Hematopoietic multipotent progenitor cell (in vitro differentiated cells): ENCODE measurements at places on chromosomes 6 and 20.

DNA sequence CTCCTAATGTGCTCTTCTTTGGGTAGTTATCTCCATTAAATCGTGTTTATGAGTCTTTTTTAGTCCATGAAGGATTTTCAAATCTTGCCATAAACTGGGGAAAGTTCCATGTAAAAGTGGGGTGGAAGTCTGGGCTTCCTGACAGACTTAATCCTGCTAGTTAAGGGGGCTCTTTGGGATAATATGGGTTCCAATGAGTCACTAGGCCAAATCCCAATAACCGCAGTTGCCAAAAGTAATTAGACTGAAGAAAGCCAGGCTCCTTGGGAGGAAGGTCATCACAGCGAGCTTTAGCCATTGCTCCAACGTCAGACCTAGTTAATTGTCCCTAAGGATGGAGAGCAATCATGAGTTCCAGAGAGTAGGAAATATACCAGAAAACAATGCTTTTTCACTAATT lies 10.8 kb downstream of the RSPO3 start:
- no peak for DNase-seq

DNA sequence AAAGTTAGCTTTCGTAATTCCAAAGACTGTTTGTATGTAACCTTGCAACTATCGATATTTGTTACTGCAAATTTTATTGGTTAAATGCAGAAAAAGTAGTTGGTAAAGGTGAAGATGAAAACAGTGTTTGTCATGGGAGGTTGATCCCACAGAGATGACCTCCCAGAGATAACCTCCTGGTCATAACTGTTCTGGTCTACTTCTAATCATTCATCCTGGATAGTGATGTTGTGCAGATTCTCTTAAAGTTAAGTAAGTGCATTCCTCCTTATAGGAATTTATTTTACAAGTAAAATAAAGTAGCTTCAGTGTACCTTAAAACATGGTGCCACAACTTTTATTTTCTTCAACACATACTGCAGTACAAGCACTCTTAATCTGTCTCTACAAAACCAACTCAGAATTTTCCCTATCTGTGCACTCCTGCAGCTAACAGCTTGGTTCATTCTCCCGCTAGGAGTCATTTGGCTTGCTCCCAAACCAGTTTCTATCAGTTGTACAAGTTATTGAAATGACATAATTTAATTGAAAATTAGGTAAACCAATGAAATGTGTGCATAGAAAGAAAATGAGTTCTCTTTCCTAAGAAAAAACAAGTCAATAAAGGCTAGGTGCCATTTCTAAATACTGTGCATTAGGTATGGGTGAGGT lies 19.2 kb downstream of the METTL24 start:
- no peak for DNase-seq

GRCh38 chr20:60244373-60245146 lies 286.3 kb downstream of the CDH26 start:
- DNase-seq: no peak

GRCh38 chr6:142684371-142684770 lies 260.6 kb downstream of the HIVEP2 start:
- no peak for DNase-seq

GRCh38 chr6:6704103-6705060 lies 115.9 kb downstream of the LY86 start:
- DNase-seq: no peak

DNA sequence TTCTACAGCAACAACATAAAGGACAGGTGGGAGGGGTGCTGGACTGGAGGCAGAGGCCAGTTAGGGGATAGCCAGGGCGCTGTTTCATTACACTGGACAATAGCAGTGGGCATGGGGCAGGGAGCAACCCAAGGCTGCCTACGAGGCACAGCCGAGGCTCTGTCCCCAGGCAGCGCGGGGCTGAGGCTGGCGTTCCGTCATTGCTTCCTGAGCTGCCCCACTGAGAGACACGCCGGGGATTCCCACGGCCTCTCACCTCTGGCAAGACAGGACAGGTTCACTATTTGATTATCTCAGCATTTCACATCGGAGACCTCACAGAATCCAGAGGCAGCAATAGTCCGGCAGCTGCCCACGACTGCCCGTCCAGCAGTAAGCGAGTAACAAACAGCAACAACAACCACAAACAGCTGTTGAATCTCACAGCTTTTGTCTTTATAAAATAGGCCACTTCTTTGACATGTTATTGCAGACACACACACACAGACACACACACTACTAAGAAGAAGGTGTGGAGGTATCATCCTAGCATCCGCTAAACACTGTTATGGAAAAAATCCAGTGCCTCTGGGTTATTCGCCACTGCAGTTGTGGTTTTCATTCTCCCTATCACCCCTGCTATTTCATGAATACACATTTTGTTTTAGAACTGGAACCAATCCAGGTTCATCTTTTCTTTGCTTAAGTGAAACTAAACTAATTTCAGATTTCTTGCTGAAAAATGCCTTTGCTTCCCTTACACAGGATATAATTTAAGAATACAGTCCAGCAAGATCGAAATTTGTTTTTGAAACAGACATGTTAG lies 19.5 kb downstream of the KIF25 start:
- no peak for DNase-seq

- no peak for DNase-seq
Observed at GRCh38 chr6:137391061-137391814, 103.0 kb downstream of the OLIG3 start.

DNA sequence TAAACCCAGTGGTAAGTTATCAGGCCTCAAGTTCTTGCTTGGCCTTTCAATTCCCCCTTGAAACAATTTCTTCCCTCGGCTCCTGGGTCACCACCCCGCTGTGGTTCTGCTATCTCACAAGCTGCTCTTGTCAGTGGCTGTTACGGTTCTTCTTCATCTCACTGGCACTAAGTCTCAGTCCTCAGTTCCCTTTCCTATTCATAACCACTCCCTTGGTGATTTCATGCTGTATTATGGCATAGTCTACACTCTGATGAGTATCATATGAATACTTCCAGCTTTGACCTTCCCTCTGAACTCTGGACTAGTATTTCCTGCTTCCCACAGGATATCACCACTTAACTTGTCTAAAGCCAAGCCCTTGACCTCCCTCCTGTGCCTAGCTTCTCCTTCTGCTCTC lies 7.9 kb downstream of the TAAR1 start:
- DNase-seq: no peak

DNA sequence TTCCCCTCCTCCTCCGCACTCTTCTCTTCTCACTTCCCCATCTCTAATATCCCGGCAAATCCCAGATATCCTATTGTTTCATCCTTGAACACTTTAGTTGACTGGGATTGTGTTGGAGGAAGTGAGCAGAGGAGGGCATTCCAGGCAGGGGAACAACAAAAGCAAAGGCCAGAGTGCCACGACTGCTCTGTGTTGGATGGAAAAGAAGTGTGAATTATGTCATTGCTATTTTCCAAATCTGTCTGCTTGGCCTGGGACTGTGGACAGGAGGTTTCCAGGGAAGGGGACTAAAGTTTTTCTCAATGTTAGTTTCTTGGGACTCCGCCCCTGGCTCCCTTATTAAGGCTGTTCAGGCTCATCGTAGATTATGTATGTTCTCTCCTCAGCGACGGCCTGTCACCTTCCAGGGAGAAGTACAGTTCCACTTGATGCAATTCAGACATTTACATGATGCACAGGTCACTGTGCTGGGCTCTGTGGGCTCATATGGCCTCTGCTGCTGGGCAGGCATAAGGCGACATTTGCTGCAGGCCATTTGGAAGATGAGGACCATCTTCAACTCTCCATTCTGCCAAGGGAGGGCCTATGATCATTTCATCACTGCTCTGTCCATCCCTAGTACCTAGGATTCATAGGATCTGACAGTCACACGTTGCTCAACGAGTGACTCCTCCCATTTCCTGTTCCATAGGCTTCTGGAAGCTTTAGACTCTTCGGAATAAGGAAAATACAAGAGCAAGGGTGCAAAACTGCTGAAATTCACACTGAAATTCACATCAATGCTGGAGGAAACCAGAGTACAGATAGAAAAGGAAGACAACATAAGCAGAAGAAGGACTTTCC lies 99.1 kb upstream of the KCNK16 start:
- no peak for DNase-seq

GRCh38 chr6:116278854-116279231 lies 887 bp downstream of the TSPYL1 start:
- DNase-seq: no peak

- DNase-seq: no peak
Observed at GRCh38 chr20:18252597-18253451, 35.5 kb upstream of the ZNF133 start.

- DNase-seq: no peak
Observed at GRCh38 chr6:101662111-101662897, 268.8 kb downstream of the GRIK2 start.

DNA sequence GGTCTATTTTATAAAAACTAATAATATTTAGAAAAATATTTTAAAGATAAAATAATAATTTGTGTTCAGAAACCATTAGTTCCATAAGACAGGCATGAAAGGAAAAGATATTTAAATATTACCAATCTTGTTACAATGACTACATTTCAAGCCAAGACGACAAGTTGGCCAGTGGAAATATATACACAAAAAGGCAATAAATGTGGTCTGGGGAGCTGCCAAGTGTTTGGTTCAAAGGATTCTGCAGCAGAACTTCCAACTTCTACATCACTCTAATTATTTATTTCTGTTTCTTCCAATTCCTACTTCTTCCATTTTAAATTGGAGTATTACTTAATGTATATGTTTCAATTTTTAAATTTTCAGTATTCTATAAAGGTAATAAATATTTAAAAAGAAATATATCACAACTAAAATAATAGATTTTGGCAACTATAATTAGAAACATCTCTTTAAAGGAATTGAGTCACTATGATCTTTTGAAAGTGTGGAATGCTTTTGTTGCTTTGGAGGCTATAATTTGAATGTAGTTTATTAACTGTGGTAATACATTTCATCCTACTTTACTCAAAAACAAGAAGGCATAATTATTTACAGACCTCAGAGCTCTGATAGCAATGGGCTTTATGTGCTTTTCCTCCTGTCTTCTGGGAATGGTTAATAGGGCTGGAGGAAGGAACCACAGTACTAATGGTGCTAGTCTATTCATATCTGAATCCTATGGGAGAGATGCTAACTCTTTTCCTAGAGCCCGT lies 129.7 kb upstream of the FAM184A start:
- no peak for DNase-seq

GRCh38 chr20:57469418-57470211 lies 55.3 kb downstream of the CTCFL start:
- no peak for DNase-seq

DNA sequence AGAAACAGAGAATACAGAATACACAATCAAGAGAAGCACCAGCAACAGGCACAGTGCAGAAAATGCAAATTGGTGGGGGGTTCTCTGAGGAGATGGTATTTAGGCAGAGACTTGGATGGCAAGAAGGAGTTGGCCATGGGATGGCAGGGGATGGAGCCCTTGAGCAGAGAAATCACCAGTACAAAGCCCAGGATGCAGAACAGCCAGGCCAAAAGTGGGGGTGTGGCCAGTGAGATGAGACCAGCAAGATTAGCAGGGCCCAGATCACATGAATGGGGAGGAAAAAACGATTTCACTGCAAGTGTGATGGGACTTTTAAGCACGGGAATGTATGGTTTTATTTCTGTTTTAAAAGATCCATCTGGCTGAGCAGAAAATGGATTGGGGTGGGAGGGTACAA lies 63.4 kb downstream of the TRAM2 start:
- no peak for DNase-seq

DNA sequence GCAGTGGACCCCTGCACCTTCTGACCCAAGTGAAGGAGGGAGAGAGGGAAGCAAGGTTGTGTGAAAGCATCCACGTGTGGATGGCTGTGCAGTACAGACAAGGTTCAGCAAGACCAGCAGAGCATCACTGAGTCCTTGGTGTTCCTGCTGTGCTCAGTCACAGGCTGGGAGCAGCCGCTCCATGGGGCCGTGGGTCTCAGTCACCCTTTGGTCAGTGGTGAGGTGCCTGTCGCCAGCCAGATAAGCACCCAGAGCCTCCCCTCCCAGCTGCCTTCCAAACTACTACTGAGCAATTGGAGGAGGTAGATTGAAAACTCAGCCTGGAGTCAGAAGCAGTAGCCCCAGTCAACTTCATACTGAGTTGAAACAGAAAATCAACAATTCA lies 218.9 kb downstream of the SLC24A3 start:
- no peak for DNase-seq

GRCh38 chr20:47680804-47681529 lies 104.3 kb downstream of the SULF2 start:
- no peak for DNase-seq

DNA sequence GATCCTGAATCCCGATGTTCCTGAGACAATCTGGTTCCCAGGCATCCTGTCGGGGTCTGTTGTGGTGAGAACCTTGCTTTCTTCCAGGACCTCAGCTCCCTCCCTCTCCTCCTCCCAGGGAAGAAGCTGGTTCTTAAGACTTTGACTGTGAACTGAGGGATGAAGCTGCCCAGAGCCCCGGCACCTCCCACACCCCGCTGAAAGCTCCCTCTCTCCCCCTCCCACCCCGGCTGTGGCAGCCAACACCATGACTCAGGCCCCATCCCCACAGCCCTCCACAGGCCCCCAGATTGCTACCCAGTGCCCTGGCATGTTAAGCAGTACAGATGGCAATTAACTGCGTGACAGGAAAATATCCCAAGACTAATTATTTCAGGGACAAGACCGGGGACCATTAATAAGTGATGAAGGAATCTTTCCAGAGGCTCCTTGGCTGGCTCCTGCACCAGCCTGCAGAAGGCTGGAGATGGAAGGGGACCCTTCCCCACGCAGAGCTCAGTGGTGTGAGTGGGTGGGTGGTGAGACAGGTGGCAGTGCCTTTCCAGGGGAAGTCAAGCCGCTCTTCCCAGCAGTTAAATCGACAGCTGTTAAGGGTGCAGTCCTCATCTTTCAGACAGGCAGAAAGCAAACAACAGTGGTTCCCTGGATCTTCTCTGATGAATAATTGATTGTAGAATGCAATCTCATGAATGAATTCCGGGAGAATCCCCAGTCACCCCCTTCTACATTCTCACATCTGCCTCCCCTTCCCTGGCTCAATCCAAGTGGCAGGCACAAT lies 237.9 kb downstream of the LRFN2 start:
- no peak for DNase-seq

GRCh38 chr6:96966100-96966499 lies 41.6 kb downstream of the KLHL32 start:
- DNase-seq: no peak

- DNase-seq: no peak
Observed at GRCh38 chr6:15439410-15440025, 193.6 kb downstream of the JARID2 start.

- no peak for DNase-seq
Observed at GRCh38 chr6:118981884-118982574, 47.1 kb upstream of the MCM9 start.

GRCh38 chr20:33793011-33793931 lies 17.9 kb upstream of the CHMP4B start:
- DNase-seq: no peak

- DNase-seq: no peak
Observed at GRCh38 chr20:58847463-58847862, 3.2 kb downstream of the GNAS-AS1 start.
